ENCODE measurements at places on chromosomes 2 and 18.
A peak's percentile ranks its signal among the peaks of the same experiment; 100 is the strongest.

- no peak for DNase-seq
These were observed 185.4 kb downstream of the ZEB2 start for GRCh38 chr2:144334551-144334950.

- DNase-seq = no peak
These were observed 93.2 kb downstream of the PDCL3 start for GRCh38 chr2:100655936-100656534.

- DNase-seq = peak; percentile 24
These were observed 17.6 kb upstream of the ADI1 start for GRCh38 chr2:3536682-3537632.

DNA sequence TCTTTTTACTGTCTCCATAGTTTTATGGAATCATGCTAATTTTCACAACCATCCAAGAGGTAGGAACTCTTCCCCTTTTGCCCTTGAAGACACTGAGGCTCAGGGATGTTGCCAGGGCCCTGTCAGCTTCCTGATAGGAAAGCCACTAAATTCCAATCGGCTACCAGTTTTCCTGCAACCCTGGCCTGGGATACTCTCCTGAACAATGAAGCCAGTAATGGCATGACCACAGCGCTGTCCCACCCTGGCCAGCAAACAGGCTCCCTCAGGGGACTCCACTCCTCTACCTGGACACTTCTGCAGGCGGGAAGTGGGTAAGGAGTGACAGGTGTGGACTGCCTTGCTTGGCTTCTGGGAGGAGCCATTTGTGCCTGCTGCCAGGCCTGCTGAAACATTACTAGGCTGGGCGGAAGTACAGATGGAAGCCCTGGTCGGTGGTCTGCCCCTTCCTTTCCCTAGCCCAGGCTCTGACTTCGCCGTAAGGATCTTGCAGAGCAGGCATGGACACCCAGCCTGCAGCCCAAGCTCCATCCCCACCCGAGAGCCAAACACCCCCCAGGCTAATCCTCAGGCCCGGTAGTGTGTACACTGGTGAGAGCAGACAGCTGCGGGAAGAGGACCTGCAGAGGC is 78.8 kb upstream of the SMAD2 start:
- peak; percentile 39 for DNase-seq

DNA sequence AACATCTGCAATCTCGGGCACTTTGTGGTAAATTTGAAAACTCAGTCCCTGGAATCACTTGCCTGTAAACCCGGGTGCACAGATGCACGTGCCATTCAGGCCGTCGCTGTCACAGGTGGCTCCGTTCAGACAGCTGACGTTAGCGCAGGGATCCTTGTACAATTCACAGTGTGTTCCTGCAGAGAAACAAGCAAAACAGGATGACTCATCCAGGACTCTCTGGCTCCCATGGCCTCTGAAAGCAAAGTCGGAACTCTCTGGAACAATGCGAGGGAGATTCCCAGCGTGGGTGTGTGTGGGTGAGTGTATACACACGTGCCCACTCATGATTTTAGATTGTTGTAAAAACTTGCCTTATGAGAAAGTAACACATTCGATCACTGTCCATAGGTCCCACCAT is 136.1 kb upstream of the PID1 start:
- no peak for DNase-seq

- DNase-seq = no peak
These were observed 77.8 kb upstream of the ZNF397 start for GRCh38 chr18:35163014-35163539.

- DNase-seq = no peak
These were observed 24.5 kb upstream of the MYO1B start for GRCh38 chr2:191220671-191221070.

DNA sequence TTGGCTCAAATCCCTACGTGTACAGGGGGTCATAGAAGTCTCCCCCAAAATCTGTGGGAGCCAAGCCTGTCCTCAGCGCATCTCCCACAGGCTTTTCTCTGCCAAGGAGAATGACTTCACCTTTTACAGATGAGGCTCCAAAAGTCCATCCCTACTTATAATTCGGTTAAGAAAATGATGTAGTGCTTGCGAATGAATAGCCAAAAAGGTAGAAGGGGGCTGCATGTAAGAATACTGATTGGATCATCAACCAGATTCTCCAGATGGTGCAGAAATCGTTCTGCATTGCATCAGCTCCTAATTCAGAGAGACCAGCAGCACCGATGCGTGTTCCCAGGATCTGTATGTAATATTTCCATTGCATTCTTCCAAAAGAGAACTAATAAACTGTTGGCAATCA is 91.9 kb downstream of the EPHA4 start:
- no peak for DNase-seq
